Activated T-cell treated with anti-CD3 and anti-CD28 coated beads, Interleukin-2, amount 50 U/mL, for 1 hour (primary cell): ENCODE measurements at places on chromosomes 5 and 9.
A peak's percentile ranks its signal among the peaks of the same experiment; 100 is the strongest.

DNA sequence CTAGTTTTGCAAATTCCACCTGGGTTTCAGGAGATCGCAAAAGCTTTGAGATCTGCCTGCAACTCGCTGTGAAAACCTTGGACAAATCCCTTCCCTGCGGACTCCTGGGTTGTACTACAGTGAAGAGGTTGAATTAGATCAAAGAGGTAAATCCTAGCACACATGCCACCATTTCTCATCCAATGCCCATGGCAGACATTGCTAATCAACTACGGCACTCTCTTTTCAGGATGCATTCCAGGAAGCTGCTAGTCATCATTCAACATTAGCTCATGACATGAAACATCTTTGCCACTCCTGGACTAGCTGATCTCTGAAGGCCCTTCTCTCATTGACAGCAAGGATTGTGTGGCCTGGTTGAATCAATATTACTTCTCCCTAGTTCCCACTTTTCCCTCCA, 46.1 kb downstream of the PCDH1 start:
- no peak for DNase-seq

- no peak for DNase-seq
These were observed 10.9 kb downstream of the SEC24A start for GRCh38 chr5:134659456-134659855.

- no peak for DNase-seq
These were observed 78.9 kb downstream of the PARP8 start for GRCh38 chr5:50745221-50745910.

GRCh38 chr5:77683171-77683732, 44.7 kb upstream of the OTP start:
- no peak for DNase-seq

- DNase-seq = no peak
These were observed 901 bp downstream of the WDR38 start for GRCh38 chr9:124854161-124854560.

- no peak for DNase-seq
These were observed 139.6 kb upstream of the RORB start for GRCh38 chr9:74357577-74357976.

- DNase-seq = no peak
These were observed 57.3 kb downstream of the S1PR3 start for GRCh38 chr9:89048616-89049015.

GRCh38 chr9:72592502-72593403, 71.3 kb downstream of the TMC1 start:
- no peak for DNase-seq

DNA sequence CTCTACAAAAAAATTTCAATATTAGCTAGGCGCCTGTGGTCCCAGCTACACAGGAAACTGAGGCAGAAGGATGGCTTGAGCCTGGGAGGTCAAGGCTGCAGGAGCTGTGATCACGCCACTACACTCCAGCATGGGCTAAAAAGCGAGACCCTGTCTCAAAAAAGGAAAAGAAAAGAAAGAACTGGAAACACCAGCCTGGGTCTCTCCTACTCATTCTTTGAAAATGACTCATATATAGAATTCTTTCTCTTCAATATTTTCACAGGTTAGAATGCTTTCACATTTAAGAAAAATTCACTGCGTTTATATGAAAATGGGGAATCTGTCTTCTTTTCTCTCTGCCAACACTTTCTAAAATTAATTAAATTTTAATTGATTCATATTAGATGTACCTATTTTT, 115.6 kb downstream of the TRPM6 start:
- no peak for DNase-seq

DNA sequence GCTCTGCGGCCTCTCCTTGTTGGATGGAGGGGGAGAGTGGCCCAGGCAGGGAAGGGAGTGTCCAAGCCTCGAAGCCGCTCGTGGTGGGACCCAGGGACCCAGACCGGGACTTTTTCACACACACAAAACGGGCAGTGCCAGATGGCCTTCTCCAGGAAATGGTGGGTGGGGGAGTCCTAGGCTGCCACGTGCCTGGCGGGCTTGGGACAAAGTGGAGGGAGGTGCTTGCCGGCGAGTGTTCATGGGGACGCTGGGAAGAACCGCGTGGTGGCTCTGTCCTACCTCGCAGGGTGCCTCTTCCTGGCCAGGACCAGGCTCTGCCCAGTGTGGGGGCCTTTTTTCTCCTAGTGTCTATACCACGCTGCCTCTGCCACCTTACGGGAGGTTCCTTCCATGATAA, 155.0 kb upstream of the COL5A1 start:
- DNase-seq = no peak

GRCh38 chr9:88302579-88303324, 85.5 kb upstream of the SPIN1 start:
- DNase-seq = no peak

DNA sequence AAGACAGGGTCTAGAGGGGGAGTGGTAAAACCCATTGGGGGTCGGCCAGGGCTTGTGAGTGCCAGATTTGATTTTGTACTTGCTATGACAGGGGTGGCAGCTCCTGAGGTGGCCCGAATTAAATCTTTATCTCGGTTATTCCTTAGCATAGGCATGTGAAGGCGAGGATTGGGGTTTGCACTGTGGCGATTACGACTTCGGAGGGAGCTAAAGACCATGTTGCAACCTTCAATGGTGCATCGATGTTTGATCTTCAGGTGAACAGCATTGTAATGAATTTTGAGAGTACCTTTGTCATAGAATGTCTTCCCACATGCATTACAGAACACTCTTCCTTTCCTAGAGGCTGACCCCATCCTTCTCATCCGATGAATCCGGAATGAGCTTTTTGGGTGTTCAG, 433.9 kb downstream of the BNC2 start:
- DNase-seq = no peak

DNA sequence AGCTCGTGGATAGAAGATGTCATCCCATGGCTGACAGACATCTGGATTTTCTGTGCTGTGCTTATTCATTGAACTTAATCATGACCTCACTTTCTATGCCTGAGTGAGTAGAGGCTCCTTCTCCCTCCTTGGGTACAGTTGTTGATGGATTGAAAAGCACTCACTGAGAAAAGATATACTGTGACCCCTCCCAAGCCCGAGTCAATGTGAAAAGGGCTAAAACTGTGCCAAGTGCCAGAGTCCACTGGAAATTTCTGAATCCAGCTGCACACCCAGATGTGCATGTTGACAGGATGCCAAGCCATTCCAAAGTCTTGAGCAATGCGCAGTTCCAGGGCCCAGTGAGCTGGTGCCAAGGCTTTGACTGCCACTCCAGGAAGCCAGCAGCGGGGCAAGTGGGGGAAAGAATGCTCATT, 473.0 kb downstream of the NTRK2 start:
- no peak for DNase-seq

- DNase-seq = no peak
These were observed 10.2 kb downstream of the ADRB2 start for GRCh38 chr5:148836272-148837250.

DNA sequence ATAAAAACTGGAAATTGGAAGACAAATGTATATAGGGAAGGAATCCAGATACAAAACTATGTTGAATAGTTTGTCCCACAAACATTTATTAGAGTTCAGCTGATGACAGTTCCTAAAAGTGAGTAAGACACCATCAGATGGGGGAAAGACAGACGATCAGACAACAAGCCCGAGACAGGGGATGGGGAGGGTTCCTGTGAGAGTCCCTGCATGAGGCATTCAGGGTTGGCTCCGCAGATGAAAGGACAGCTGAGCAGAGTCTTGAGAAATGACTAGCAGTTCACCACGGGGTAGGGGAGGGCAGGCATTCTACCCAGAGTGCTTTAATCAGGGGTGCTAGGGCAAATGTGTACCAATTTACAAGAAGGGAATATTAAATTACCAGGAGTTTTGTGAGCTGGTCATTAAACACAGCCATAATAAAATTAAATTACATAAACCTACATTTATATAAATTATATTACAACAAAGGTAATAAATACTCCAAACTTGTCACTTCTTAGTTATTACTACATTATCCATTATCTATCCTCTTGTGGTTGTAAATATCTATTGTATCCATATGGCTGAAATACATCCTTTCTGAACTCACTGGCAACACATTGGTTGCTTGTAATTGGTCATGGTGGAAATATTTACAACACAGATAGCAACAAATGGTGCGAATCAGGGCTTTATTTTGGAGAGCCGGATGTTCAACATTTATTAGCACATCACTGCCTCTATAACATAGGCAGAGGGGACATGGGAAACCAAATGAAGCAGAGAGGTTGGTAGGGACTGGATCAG, 27.8 kb downstream of the TNFSF15 start:
- peak; percentile 28 for DNase-seq

GRCh38 chr5:78893940-78894677, 91.0 kb downstream of the ARSB start:
- no peak for DNase-seq
